ENCODE measurements at places on chromosomes 2 and 18.

- no peak for DNase-seq
Observed at GRCh38 chr2:111071600-111072171, 49.0 kb upstream of the BCL2L11 start.

GRCh38 chr18:3611313-3612090 lies 161.5 kb downstream of the TGIF1 start:
- DNase-seq = no peak

GRCh38 chr2:73031095-73031678 lies 40.3 kb downstream of the SFXN5 start:
- DNase-seq = no peak

GRCh38 chr18:47677952-47678351 lies 252.5 kb downstream of the SMAD2 start:
- DNase-seq = no peak

- no peak for DNase-seq
Observed at GRCh38 chr18:25710981-25711380, 359.0 kb upstream of the ZNF521 start.

DNA sequence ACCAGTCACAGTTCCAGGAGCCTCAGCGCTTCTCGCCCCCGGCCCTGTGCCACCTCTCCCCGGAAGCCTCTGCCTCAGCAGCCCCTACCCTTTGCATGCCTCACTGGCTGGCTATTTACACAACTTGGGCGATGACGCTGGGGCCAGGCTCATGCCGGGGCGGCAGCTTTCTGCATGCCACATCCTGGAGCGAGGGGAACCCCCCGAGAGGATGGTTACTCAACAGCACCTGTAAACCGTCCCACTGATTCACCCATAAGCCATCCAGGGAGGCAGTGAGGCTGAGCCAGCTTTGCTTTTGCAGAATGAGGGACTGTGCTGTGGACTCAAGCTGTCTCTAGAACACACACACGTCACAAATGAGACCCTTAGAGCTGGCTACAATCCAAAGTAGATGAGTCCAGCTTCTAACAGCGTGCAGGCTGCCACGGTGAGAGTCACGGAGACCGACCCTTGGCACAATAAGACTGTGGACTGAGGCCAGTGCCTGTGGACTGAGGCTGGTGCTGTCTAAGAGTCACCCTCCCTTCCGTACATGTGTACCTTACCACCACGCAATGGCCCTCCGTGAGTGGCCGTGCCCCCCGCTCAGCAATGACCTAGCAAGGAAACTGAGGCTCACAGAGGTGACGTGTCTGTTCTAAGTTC lies 45.6 kb upstream of the ODC1 start:
- peak; percentile 77 for DNase-seq

DNA sequence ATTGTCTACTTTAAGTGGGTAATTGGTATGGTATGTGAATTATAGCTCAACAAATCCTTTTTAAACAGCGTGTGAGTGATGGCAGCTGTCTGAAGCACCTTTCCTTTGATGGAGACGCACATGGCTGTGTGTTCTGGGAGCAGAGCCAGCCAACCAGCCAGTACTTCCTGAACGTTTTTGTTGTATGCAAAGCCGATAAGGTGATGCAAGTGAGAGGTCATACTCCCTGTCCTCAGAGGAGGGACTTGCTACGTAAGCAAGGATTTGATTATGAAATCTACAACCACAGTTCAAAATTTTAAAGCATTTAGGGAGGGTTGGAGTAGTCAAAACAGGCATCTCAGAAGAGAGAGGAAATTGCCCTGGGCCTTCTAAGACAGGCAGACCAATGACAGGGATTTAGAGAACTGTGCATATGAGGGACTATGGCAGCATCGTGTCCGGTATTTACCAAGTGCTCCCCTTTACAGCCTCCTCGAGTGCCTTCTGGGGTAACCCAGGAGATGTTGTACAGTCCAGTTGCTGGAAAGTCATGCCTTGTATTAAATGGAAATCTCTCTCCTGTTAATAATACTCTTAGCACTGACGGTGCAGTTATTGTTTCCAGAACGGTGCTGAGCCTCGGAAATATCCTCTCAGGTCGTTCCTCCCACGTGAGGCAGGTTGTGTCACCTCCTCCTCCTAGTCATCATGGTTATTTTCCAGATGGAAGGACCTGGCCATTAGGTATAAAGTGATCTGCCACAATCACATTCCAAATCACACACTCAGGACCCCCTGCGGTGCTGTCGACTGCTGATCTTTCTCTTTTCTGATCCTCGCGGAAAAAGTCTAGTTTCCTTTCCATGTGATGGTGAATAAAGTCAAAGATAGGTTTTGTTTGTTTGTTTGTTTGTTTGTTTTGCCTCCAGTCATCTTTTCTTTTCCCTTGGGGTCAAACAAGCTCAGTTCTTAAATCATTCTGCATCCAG lies 28.4 kb downstream of the ARHGEF4 start:
- DNase-seq = no peak

GRCh38 chr2:120237491-120237902 lies 14.3 kb upstream of the TMEM185B start:
- no peak for DNase-seq
